Mucosa of gallbladder (tissue), 1 donor: ENCODE measurements at places on chromosomes 12 and 14. TPM values are rescaled to one million over a fixed set of nuclear protein-coding genes. Genes with fewer than 3 reads are reported as not detected.

- DNase-seq: no peak
Measured at GRCh38 chr12:24728366-24728765, 220.5 kb downstream of the BCAT1 start.

GRCh38 chr14:101591121-101591520, 29.8 kb downstream of the DIO3 start:
- DNase-seq: no peak

DNA sequence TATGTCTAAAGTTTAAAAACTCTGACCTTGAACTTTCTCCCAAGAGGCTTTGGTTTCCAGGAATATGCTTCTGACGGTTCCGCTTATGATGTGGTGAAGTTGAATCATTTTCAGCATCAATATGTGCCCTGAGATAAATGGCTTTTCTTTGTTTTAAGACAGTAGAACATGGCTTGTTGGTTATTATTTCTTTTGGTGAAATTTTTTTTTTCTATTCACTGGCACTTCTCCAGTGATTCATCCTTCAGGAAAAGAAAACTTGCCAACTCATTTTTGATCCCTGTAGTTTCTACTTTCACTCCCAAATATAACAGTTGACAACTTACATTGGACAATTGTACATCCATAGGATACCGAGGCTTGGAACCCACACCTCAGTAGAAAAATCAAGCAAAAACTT, 1301.2 kb upstream of the FLRT2 start:
- DNase-seq: no peak

DNA sequence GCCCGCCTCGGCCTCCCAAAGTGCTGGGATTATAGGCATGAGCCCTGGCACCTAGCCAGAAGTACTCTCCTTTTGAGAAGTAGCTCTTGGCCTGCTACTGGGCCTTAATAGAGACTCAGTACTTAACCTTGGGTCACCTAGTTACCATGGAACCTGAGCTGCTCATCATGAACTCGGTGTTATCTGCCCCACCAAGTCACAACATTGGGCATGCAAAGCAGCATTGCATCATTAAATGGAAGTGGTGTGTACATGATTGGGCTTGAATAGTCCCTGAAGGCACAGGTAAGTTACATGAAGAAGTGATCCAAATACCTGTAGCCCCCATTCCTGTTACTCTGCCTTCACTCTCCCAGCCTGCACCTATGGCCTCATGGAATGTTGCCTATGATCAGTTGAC, 18.0 kb upstream of the ATF7 start:
- DNase-seq: no peak

GRCh38 chr12:131818821-131819585, 9.2 kb upstream of the MMP17 start:
- DNase-seq: no peak

GRCh38 chr12:75289753-75290152, 40.4 kb downstream of the CAPS2 start:
- DNase-seq: no peak

DNA sequence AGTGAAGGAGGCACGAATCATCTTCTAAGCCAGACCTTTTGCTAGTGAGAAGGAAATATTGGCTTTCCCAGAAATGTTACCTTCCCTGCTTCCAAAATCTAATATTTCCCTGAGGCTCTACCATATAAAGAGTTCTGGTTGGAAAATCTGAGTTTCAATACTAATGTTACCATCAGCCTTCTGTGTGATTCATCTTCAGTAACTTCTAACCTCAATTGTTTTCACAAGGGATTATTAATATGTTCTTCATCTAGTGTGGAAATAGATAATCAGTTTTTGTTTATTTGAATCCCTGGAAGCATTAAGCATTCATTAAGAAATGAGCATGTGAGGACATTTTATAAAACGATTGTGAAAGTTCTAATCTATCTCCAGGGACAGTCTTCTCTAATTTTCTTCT, 720.9 kb downstream of the AACS start:
- no peak for DNase-seq

ARG2 gene
- total RNA-seq: 9.5 TPM

HHIPL1 gene
- 5.3 TPM for total RNA-seq

CACNA1C gene
- 19.3 TPM for total RNA-seq
